ENCODE measurements at places on chromosomes 5 and 9.

- DNase-seq: no peak
These were observed 141.4 kb downstream of the C5orf15 start for GRCh38 chr5:133827011-133827410.

GRCh38 chr9:77876091-77876490 lies 155.5 kb downstream of the GNAQ start:
- DNase-seq: peak; percentile 27

GRCh38 chr5:58787987-58788386 lies 205.1 kb downstream of the RAB3C start:
- no peak for DNase-seq

DNA sequence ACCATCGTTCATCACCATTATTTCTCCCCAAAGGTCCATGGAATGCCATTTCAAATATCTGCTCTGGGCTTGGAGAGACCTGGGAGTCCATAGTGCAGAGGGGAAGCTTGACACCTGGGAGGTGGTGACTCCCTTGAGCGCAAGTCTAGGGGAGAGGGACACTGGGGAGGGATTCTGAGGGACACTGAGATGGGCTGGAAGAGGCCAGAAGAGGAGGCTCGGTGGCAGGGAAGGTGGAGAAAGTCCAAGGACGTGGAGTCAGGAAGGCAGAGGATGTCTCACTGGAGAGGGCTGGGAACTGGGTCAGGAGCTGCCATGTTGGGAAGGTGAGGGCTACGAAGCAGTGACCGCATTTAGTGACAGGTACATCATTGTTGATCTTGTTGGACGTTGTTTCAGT lies 160.3 kb upstream of the MVB12B start:
- DNase-seq: no peak

DNA sequence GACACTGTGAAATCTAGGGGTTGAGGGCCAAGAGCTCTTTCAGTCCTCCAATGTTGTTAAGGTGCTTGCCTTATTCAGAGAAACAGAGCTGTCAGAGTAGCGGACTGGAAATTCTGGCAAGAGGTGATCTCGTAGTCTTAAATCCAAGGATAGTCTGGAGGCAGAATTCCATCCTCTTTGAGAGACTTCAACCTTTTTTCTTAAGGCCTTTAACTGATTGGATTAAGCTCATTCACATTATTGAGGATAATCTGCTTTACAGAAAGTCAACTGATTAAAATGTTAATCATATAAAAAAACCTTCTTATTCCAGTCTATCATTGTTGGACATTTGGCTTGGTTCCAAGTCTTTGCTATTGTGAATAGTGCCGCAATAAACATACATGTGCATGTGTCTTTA lies 243.1 kb upstream of the COX7C start:
- DNase-seq: no peak
